Smooth muscle cell of the pulmonary artery (primary cell): ENCODE measurements at places on chromosomes 12 and 14. TPM values are rescaled to one million over a fixed set of nuclear protein-coding genes. Genes with fewer than 3 reads are reported as not detected.

Gene DDN
- total RNA-seq, result 0.20 and 0.30 TPM in 2 replicates

Gene CLEC4A
- 0.07 and 0.89 TPM in 2 replicates for total RNA-seq

Gene CLEC14A
- total RNA-seq, result 0.33 and 0.69 TPM in 2 replicates

Gene SOX5
- 3.0 and 6.6 TPM in 2 replicates for total RNA-seq

Gene RERG
- total RNA-seq, result 0.65 and 2.1 TPM in 2 replicates

Gene MORN3
- total RNA-seq, result 0.65 and 0.86 TPM in 2 replicates

Gene CSRP2
- 17.8 and 19.0 TPM in 2 replicates for total RNA-seq

Gene LTB4R2
- 3.0 and 4.8 TPM in 2 replicates for total RNA-seq

Gene PRIMA1
- not detected in 2 replicates for total RNA-seq

Gene KRT74
- not detected in 2 replicates for total RNA-seq

Gene RTL1
- total RNA-seq, result not detected in 2 replicates

Gene PMCH
- 0.30 and 0.39 TPM in 2 replicates for total RNA-seq

Gene ASIC1
- 3.5 and 3.6 TPM in 2 replicates for total RNA-seq

Gene PLEKHG7
- not detected in 2 replicates for total RNA-seq

Gene PPM1H
- 2.5 and 2.9 TPM in 2 replicates for total RNA-seq

Gene GUCY2C
- total RNA-seq, result not detected in 2 replicates

Gene PIWIL1
- not detected in 2 replicates for total RNA-seq

Gene IL26
- total RNA-seq, result 0.13 and 2.0 TPM in 2 replicates

Gene CLEC9A
- total RNA-seq, result not detected in 2 replicates

Gene CISTR
- total RNA-seq, result not detected in 2 replicates

Gene ANKS1B
- 1.9 and 6.1 TPM in 2 replicates for total RNA-seq

Gene ANO2
- total RNA-seq, result 0.07 TPM in 1 of 2 replicates, not detected in the other

Gene SLC6A12
- total RNA-seq, result not detected in 2 replicates

Gene ADAMTS20
- total RNA-seq, result not detected in 2 replicates

Gene MYF5
- not detected in 2 replicates for total RNA-seq

Gene VASH1
- total RNA-seq, result 7.7 and 10.4 TPM in 2 replicates

Gene GNG2
- total RNA-seq, result 13.7 and 43.6 TPM in 2 replicates

Gene PHLDA1
- total RNA-seq, result 133 and 168 TPM in 2 replicates

Gene SERPINA9
- not detected in 2 replicates for total RNA-seq

Gene ABCC9
- total RNA-seq, result 22.9 and 46.0 TPM in 2 replicates

Gene NRXN3
- 1.4 and 2.9 TPM in 2 replicates for total RNA-seq

Gene SPRYD3
- total RNA-seq, result 25.8 and 35.8 TPM in 2 replicates

Gene UNC119B
- total RNA-seq, result 43.9 and 44.3 TPM in 2 replicates

Gene SCNN1A
- total RNA-seq, result 0.07 TPM in 1 of 2 replicates, not detected in the other

Gene SLCO1B1
- not detected in 2 replicates for total RNA-seq

Gene KRT2
- not detected in 2 replicates for total RNA-seq

Gene RPS6KL1
- total RNA-seq, result 0.13 and 0.43 TPM in 2 replicates
